ENCODE measurements at places on chromosomes 16 and 17.

DNA sequence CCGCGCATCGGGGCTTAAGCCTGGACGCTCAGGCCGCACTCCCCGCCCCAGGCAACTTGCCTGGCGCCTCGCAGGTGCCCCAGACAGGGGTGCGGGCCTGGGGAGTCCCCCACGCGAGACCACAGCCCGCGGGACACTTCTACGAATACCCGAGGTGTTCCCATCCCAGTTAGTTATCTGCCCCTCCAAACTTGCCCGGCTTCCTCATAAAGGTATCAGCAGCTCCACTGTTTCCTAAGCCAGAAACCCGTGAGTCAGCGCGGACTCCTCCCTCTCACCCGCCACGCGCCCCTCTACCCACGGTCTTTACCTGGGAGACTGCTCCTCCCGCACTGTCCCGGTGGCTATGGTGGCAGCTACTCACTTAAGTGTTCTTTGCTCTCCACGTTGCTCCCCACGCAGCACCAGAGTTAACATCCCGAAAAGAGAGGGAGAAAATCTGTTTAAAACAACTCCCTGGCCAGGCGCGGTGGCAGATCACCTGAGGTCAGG lies 1.0 kb upstream of the CREBBP start:
- no peak for DNase-seq

DNA sequence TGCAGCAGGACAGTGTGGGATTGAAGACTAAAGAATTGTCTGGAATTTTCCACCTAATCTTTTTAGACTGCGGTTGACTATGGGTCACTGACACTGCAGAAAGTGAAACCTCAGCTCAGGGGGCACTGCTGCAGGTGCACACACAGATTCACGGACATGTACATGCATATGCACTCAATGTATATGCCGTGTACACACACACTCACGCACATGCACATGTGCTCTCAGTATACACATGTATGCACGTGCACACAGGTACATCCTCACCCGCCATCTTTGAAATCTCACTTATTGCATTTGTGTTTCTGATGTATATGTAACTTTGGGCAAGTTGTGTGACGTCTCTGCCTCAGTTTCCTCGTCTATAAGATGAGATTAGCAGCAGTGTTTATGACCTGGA lies 27.3 kb downstream of the CMIP start:
- DNase-seq: no peak

- no peak for DNase-seq
Observed at GRCh38 chr16:88597856-88598491, 27.8 kb downstream of the ZC3H18 start.

- DNase-seq: no peak
Observed at GRCh38 chr16:88064889-88065746, 113.9 kb downstream of the BANP start.

GRCh38 chr16:74200921-74201320 lies 95.7 kb upstream of the PSMD7 start:
- DNase-seq: no peak

Measured in activated T-helper 1 cell treated with Interleukin-2 at 50 U/mL for 16 hours (primary cell).